SJCRH30 (cell line): ENCODE measurements at places on chromosomes 4 and X. TPM values are rescaled to one million over a fixed set of nuclear protein-coding genes. Genes with fewer than 3 reads are reported as not detected.

DNA sequence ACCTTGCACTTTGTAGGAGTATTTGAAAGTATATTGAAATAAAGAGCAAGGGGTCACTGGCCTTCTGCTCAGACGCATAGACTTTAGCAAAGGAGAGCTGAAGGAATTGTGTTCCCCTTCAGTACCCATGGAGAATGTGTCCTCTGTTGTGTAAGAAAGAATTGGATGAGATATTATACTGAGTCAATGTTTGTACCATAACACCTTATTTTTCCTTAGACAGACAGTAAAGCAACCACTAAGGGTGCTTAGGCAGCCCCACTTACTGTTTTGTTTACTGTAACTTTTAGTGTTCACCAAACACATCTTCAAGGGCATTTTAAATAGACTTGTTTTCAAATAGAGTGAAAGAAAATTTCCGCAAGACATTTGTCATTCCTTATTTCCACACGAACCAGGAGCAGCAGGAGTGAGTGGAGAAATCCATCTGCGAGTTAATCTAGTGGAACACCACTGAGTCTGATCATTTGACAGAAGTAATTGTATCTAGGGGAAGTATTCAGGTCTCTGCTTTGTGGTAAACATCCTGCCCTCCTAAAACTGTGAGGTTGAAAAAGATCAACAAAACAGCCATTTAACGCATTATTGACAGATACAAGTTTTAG, 89.5 kb downstream of the SLIT2 start:
- no peaks in the 10 kb centered on the region for H3K4me1 ChIP-seq
- no peaks in the 10 kb centered on the region for H3K27me3 ChIP-seq
- DNase-seq = no peak
- H3K36me3 ChIP-seq = no peaks in the 10 kb centered on the region

Gene CTAG1B
- not detected in 2 replicates for total RNA-seq

DNA sequence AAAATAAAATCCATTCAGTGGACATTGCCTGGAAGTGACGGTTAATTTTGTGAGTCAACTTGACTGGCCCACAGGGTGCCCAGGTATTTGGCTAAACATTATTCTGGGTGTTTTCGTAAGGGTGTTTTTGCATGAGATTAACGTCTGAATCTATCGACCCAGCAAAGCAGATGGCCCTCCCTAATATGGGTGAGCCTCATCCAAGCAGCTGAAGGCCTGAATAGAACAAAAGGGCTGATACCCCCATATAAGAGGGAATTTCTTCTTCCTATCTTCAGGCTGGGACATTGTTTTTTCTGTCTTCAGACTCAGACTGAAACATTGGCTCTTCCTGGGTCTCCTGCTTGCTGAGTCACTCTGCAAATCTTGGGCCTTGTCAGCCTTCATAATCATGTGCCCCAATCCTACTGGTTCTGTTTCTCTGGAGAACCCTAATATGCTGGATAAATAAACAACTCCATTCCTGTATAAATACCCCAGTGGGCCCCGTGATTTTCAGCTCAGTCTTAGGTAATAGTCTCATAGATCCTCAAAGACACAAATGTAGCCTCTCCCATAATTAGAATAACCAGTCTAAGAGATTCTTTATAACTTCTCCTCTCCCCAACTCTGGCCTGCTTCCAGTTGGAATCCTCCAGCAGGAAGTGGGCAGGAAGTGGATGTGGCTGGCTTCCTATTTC, 33.1 kb upstream of the DDX3X start:
- H3K27me3 ChIP-seq = no peaks in the 10 kb centered on the region
- no peak overlapping the region for H3K4me3 ChIP-seq
- no peaks in the 10 kb centered on the region for H3K36me3 ChIP-seq
- no peaks in the 10 kb centered on the region for H3K4me1 ChIP-seq
- no peak for DNase-seq
- no peak overlapping the region for H3K27ac ChIP-seq

GRCh38 chr4:75821216-75821615, 81.0 kb downstream of the PPEF2 start:
- H3K27me3 ChIP-seq = no peaks in the 10 kb centered on the region
- peaks cover 4% of the 10 kb centered on the region; the same call in 1 of the 2 replicates for H3K36me3 ChIP-seq
- H3K4me1 ChIP-seq = no peaks in the 10 kb centered on the region

DNA sequence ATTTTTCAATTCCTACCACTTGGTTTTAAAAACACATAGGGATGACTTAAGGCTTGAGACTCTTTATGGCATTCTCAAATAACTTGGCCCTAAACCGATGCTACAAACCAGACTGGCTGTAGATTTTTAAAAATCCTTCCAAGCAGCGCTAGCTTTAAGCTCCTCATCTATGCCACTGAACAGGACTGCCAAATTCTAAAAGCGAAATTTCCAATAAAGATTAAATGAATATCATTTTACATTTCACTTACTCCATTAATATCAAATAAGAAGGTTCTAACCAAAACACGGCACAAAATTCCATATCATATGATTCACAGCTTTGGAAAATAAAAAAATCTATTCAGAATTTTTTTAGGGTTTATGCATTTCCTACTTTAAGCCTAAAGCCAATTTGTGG, 134.2 kb downstream of the FANCB start:
- no peaks in the 10 kb centered on the region for H3K36me3 ChIP-seq
- DNase-seq = no peak
- no peak overlapping the region for H3K27ac ChIP-seq
- no peaks in the 10 kb centered on the region for H3K4me1 ChIP-seq

Gene NXF2
- total RNA-seq = not detected in 2 replicates
